ENCODE measurements at places on chromosomes 5 and 9.
A peak's percentile ranks its signal among the peaks of the same experiment; 100 is the strongest.

GRCh38 chr5:84859056-84859455 is 474.4 kb upstream of the EDIL3 start:
- DNase-seq = no peak

- peak; percentile 91 for DNase-seq
These were observed 82.1 kb upstream of the IL33 start for GRCh38 chr9:6133346-6134063.

GRCh38 chr5:23035555-23036090 is 182.5 kb upstream of the CDH12 start:
- DNase-seq = no peak

DNA sequence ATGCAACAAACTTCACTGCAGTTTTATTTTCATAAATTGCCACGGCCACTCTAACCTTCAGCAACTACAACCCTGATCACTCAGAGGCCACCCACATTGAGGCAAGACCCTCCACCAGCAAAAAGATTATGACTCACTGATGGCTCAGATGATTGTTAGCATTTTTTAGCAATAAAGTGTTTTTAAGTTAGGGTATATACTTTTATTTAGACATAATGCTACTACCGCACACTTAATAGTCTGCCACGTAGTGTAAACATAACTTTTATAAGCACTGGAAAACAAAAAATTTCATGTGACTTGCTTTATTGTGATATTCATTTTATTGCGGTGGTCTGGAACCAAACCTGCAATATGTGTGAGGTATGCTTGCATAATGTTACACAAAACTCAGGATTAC is 257.9 kb downstream of the ZSWIM6 start:
- DNase-seq = no peak

GRCh38 chr5:135508496-135509005 is 27.2 kb downstream of the NEUROG1 start:
- DNase-seq = no peak

GRCh38 chr5:173342813-173343755 is 14.9 kb upstream of the STC2 start:
- no peak for DNase-seq

DNA sequence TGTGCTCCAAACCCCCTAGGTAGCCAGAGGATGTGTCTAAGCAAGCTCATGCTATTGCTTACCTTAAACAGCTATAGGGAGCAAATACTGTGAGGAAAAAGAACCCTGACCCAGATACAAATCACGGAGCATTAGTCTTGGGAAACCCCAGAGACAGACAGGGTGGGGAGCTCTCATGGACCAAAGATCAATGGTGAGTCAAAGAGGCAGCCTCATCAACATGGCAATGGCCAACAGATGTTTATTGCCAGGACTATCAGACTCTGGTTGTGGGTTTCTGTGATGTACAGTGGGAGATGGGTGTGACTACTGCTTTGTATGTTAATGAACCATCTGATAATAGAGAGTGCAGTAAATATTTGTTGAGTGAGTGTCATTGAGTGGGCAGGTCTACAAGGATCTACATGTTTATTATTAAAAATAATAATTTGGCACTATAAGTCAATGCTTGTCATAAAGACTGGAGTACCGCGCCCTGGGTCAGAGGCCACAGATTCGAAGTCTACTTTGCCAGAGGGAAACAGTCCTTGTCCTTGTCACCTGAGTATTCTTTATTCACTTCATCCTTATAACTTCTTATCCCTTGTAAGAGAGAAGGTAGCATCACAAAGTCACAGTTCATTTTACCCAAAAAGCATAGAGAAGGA is 56.5 kb upstream of the RAI14 start:
- peak; percentile 33 for DNase-seq

- no peak for DNase-seq
These were observed 240.5 kb upstream of the CHD1 start for GRCh38 chr5:99169309-99169708.

- DNase-seq = no peak
These were observed 157.1 kb upstream of the FGF10 start for GRCh38 chr5:44546286-44546685.

- no peak for DNase-seq
These were observed 129.1 kb downstream of the KCNIP1 start for GRCh38 chr5:170632985-170633234.

DNA sequence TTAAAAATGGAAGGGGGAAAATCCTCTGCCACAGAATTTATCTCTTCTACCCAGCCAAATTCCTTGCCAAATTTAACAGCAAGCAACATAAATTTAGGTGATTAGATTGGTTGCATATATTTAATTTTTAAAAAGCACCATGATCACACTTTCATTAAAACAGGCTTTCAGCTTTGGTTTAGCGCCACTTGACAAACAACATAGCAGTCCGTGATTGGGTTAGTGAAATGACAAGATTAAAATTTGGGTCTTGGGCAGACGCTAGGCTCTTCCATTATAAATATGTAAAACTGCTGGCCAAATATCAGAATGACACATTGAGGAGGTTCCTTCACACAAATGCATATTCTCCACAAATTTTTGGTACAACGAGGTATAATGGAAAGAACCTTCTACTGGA is 58.2 kb upstream of the CER1 start:
- no peak for DNase-seq

DNA sequence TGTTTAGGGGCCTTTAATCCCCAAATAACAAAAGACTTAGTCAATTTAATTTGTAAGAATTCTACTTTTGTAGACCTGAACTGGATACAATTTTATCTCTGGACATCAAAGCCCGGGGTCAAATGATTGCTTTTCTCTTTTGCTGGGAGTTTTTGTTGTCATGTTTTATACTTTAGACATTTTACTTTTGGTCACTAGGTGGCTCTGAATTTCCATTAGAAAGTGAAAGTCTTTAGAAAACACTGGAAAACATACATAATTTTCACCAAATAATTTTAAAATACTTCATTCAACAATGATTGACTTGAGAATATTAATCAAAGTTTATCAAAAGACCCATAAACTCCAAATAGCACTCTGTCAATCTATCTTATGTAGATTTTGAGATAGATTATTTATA is 2.8 kb upstream of the PCA3 start:
- no peak for DNase-seq

GRCh38 chr9:13141629-13142028 is 137.9 kb downstream of the MPDZ start:
- DNase-seq = no peak

DNA sequence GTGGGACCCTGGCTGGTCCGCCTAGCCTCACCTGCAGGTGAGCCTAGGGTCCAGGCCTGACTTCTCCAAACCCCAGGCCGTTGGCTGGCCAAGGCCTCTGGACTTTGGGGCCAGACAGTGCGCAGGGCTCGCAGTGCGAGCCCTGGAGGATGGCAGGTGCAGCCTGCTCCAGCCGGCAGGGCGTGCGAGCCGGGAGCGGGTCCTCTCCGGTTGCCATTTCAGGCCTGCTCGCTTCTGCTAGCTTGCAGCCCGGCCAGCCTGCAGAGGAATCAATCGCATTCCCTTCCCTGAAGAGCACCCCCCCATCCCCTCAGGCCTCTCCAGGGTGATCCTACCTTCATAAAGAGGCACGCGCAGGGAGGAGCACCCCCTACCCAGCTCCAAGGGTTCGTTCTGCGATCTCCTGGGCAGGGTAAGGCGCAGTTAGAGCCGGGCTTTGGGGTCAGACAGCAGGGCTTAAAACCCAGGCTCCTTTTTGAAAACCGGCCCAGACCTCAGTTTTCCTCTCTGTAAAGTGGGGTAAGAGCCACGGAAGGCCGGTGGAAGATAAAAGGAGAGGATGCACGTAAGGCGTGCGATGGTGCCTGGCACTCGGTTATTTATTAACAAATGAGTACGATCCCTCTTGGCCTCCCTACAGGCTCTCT is 6.2 kb downstream of the BARHL1 start:
- no peak for DNase-seq

DNA sequence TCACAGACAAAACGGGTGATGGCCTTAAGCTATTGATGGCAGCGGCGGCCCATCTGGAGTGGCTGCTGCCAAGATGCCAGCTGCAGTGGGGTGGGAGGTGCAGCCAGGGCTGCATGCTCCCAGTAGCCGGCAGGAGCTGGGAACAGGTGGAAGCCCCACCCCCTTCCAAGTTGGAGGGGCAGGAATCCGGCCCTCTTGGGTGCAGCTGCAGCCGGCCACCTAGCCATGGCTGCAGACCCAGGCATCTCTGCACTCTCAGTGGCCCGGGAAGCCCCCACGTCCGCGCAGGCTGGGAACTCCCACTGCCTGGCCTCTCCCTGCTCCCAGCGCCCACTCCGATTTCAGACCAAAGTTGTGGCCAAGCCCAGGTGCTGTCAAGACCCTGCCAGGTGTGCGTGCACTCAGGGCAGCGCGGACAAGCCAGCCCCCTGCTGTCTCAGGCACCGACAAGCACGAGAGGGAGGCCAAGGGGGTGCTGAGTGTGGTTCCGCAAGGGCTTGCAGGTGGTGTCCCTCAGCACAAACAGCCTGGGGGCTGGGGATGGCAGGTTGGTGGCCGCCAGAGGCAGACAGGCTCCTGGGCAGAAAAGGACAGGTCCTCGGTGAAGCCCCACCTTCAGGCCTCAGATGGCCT is 115.1 kb upstream of the TSLP start:
- no peak for DNase-seq

- DNase-seq = no peak
These were observed 3.8 kb upstream of the EXOC3 start for GRCh38 chr5:439181-439580.

GRCh38 chr5:73692166-73692640 is 66.2 kb downstream of the ARHGEF28 start:
- peak; percentile 31 for DNase-seq

- DNase-seq = no peak
These were observed 108.6 kb upstream of the EGFLAM start for GRCh38 chr5:38149815-38150195.

GRCh38 chr9:89740722-89741121 is 135.9 kb downstream of the GADD45G start:
- no peak for DNase-seq

DNA sequence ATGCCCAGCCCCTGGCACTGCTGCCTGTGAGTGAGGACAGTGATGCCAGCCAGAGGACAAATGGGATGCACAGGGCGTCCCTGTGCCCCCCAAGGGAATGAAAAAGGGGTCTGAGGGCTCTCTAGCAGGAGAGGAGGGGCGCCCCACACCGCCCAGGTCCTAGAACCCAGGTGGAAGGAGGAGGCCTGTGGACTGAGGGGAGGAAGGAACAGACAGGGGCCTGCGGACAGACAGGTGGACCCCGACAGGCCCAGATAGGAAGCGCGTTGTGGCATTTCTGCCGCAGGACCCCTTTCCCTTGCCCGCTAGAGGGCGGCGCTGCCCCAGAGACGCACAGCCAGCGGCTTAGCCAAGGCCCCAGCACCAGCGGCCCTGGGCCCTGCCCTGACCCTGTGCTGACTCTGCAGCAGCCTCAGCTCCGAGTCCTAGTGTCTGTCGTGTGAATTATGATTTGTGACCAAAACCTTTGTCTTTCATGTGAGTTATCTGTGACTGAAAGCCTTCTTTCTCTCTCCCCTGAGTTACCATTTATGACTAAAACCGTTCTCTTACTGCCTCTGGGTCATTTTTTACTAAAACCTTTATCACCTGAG is 30.7 kb downstream of the TRIP13 start:
- DNase-seq = no peak

GRCh38 chr5:14581106-14581890 is at the start of gene OTULINL:
Gene OTULINL, plus strand, starts transcription at chr5:14581792. Its CDS starts 103 bp downstream, at chr5:14581895.
- no peak for DNase-seq

DNA sequence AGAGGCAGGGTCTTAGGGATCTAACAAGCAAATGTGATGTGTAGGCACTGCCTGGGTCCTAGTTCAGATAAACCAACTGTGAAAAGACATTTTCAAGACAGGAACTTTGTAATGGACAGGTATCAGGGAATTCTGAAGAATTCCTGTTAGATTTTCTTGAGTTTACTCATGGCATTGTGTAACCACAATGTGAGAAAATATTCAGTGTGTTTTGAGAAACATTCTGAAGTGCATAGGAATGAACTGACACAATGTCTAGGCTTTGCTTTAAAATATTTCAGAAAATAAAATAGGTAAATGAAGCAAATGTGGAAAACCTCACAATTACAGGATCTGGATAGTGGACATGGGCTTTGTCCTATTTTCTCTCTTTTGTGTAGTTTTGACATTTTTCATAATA is 15.2 kb upstream of the AFAP1L1 start:
- no peak for DNase-seq

DNA sequence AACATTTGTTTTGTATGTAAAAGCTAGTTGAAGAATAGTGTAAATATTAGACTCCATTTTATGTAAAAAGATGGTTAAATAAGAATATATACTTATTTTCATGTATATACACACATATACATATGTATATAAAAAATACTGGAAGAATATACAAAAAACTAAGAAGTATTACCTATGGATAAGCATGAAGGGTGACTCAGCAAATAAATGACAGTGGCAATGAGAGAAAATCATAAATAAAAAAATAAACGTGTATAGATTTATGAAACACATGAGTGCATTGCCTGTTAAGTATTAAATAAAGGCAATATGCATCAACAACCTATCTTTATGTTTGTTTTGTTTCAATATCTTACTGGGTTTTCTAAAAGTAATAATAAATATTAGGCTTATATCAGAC is 435.3 kb downstream of the CYLC2 start:
- DNase-seq = no peak

- no peak for DNase-seq
These were observed 231.4 kb downstream of the ARHGEF28 start for GRCh38 chr5:73857446-73857845.

DNA sequence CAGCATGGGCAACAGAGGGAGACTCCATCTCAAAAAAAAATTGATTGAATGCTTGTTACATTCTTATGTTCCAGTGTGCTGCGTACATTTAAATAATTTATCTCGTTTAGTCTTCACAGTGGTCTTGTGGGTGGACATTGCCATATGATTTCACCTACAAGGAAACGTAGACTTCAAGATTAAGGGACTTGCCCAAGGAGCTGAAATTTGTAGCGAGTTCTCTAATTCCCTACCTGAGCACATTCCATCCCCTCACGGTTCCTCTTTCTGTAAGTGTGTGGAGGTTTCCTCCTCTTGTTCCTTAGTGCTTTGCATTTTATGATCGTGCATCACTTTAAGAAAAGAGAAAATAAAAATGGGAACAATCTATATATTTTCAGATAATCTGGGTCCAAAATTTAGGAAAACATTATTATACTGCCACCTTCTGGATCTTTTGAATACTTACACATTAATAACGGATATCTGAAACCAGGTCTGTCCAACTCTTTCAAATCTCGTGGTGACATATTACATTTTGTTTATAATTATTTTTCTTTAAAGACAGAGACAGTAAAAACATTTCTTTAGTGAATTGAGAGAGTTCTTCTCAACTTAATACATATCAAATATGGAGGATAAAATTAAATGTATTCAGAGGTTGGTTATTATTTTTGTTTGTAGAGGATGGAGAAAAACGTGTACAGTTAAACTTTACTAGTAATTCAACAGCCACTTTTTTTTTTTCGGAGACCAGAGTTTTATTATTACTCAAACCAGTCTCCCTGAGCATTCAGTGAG is 29.9 kb upstream of the C7 start:
- no peak for DNase-seq
